Activated T-helper 1 cell treated with anti-CD3 and anti-CD28 coated beads, Interleukin-12 subunit alpha, Interleukin-12 subunit beta, Interleukin-2, Interleukin-4 antibody, amounts not matched to agents 30 ng/mL and 10 ng/mL and 1 ng/mL, durations not matched to agents 14 hours and 24 hours and 36 hours (primary cell): ENCODE measurements at places on chromosomes 13 and 19.

DNA sequence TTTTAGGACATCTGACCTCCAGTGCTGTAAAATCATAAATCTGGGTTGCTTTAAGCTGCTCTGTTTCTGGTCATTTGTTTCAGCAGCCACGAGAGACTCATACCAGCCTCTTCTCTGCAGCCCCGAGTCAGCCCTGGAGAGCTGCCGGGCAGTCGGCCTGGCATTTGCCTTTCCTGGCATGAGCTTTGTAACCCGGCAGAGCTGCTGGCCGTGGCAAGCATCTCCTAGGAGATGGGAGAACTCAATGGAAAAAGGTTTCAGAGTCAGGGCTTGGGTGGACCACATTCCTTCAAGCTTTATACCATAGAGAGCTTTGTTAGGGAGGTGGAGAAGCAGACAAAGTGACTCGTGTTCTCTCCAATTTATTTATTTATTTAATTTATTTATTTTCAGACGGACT, 21.6 kb upstream of the CCL25 start:
- DNase-seq: no peak

DNA sequence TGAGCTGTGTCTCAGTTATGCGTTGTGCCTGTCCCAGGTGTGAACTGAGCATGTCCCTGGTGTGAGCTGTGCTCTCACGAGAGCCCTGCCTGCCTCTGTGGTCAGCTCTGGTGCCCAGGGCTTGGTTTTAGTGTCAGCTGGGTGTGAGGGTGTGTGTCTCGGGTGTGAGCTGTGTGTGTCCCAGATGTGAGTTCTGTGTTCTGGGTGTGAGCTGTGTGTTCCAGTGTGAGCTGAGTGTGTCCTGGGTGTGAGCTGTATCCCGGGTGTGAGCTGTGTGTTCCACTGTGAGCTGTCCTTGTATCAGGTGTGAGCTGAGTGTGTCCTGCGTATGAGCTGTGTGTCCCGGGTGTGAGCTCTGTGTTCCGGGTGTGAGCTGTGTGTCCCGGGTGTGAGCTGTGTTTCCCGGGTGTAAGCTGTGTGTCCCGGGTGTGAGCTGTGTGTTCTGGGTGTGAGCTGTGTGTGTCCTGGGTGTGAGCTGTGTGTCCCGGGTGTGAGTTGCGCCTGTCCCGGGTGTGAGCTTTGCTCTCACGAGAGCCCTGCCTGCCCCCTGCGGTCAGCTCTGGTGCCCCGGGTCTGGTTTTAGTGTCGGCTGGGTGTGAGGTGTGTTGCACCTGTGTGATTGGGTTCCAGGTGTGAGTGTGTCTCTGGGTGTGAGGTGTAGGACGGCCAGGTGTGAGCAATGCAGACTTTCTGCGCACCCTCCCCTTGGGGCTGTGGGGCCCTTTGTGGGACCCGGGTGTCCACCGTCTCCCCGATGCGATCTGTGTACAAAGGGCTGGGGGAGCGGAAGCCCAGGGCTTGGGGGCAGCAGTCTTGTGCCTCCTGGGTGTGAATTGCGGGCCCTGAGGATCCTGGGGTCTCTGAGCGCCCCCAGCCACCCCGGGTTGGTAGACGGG, 7.1 kb upstream of the PEAK3 start:
- DNase-seq: no peak

GRCh38 chr13:112978561-112979405, 9.8 kb downstream of the MCF2L start:
- no peak for DNase-seq

DNA sequence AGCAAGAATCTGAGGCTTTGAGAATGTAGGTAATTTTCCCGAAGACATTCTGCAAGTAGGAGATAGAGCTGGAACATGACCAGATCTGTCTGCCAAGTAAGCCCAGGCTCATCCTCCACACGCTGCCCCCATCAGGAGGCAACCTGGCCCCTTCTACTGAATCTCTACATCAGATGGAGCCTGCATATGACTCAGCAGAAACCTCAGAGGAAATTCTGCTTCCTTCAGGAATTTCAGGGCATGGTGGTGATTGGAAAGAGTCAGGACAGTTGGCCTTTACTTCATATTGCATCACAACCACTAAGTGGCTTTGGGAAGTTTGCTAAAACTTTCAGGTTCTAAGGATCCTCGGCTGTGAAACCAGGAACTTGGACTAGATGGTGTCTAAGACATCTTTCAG, 85.2 kb downstream of the LRRC63 start:
- no peak for DNase-seq

DNA sequence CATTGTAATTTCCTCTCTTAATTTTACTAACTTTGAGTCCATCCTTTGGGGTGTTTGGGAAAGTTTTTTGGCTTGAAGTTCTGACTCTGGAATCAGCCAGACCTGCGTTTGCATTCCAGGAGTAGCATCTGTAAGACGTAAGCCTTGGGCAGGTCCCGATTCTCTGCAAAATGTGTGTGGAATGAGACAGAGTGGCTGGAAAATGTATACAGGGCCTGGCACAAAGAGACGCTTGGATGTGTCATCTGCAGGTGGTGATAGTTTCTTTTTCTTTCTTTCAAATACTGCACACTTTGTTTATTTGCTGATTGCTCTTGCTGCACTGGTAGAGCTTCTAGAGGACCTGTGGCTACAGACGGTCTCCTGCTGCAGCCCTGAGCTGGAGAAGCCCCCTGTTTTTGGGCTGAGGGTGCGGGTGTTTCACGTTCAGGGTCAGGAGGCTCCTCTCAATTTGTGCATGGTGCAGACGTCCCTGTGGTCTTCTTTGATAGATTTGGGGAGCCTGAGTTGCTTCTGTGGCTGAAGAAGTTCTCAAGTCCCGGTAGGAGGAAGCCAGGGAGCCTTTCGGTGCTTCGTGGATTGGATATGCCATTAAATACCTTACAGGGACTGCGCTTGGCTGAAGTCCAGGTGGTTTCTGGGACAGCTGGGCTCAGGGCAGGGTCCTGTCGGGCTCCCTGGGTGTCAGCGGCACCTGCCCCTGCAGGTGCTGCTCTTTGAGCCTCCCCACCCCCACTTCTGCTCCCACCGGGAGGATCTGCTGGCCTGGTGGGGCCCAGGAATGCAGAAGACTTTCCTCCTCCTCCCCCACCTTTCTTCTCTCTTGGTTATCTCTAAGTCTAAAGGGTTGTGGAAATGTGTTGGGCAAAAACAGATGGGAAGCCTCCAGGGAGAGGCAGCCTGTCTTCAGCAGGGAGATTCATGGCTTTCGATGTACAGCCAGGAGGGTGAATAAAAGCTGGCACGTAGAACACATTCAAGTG, 44.0 kb upstream of the GAS6 start:
- DNase-seq: no peak

- DNase-seq: peak; percentile 37
These were observed 1.3 kb downstream of the ICAM5 start for GRCh38 chr19:10290876-10291553.

- no peak for DNase-seq
These were observed 186.8 kb upstream of the TSC22D1 start for GRCh38 chr13:44762911-44763310.

DNA sequence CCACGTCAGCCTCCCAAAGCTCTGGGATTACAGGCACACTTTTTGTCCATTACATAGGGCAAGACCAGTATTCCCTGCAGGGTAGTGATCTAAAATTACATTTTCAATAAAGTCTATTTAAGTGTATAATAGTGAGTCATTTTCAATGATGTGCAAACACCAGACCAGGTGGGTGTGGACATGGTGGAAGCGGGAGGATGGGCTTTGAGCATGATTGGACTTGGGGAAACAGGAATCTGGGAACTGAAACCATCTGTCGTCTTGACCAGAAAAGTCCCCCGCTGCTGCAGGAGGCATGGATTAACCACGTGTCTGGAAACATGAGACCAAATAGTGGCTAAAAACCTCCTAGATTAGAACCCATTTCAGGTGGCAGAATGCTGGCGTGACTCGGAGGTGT, 4.9 kb downstream of the FXYD3 start:
- no peak for DNase-seq

- DNase-seq: no peak
These were observed 383.1 kb downstream of the DLEU7 start for GRCh38 chr13:50460358-50460757.

GRCh38 chr13:111590796-111591195, 270.4 kb downstream of the TEX29 start:
- no peak for DNase-seq

GRCh38 chr13:44271031-44271455, 102.6 kb upstream of the SERP2 start:
- no peak for DNase-seq

- no peak for DNase-seq
These were observed 543.1 kb upstream of the SLITRK5 start for GRCh38 chr13:87128036-87128435.

GRCh38 chr13:44160591-44161191, 212.9 kb upstream of the SERP2 start:
- DNase-seq: no peak

GRCh38 chr19:49020342-49020741, 3.5 kb upstream of the LHB start:
- no peak for DNase-seq

- no peak for DNase-seq
These were observed 9.1 kb upstream of the SERTAD3 start for GRCh38 chr19:40453151-40453735.

GRCh38 chr19:2351591-2351990, 8.5 kb upstream of the TMPRSS9 start:
- DNase-seq: no peak

- DNase-seq: no peak
These were observed 18.7 kb upstream of the AURKC start for GRCh38 chr19:57212109-57212508.

DNA sequence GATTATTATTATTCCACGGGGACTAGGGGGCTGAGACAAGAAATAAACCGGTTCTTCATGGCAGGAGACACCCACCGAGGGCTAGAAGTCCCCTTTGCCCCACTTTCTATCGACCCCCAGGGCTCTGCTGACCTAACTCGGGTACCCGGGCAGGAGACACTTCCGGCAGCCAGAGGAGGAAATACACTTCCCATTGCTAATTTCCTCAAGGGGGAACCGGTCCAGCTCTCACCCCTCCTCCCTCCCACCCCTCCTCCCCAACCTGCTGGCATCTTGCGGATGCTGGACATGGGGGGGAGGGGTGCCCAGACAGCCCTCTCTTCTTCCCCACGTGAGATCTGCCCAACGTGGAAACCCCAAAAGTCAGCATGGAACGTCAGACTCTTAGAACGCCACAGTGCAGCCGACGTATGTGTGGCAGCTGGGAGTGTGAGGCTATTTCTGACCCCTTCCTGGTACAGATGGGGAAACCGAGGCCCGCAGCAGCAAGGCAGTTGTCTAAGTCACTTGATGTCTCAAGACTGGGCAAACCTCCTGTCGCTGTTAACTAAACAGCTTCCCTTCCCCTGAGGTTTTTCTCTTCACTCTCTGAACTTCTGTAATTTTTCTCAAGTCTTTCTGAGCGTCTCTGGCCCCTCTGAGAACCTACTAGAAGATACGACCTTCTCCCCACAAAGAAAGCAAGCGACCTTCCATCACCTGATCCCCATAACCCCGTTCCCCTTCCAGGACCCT, 3.6 kb downstream of the GPR4 start:
- no peak for DNase-seq

GRCh38 chr13:29547153-29547552, 48.3 kb downstream of the SLC7A1 start:
- DNase-seq: no peak

- DNase-seq: no peak
These were observed 237.6 kb upstream of the MAB21L1 start for GRCh38 chr13:35714121-35714520.

GRCh38 chr13:50889317-50889716, 20.3 kb upstream of the RNASEH2B start:
- DNase-seq: no peak

DNA sequence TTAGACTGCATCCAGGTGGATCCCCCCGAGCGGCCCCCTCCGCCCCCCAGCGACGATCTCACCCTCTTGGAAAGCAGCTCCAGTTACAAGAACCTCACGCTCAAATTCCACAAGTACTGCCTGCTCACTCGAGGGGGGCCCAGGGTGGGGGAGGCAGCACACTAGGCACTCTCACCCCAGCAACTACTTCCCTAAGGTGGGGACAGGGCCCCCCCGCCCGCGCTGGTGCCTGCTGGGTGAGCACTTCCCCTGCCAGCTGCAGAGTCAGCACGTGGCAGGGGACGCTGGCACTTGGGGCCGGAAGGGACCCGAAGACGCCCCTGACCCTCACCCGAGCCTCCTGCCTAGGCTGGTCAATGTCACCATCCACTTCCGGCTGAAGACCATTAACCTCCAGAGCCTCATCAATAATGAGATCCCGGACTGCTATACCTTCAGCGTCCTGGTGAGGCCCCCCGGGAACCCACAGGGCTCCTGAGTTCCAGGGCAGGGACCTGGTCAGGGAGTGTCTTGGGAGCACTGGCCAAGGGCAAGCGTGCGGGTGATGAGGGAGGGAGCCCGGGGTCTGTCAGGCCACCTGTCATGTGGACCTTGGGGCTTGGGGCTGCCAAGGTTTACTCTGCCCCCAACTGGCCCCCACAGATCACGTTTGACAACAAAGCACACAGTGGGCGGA, 5.2 kb downstream of the MCOLN1 start:
- no peak for DNase-seq

DNA sequence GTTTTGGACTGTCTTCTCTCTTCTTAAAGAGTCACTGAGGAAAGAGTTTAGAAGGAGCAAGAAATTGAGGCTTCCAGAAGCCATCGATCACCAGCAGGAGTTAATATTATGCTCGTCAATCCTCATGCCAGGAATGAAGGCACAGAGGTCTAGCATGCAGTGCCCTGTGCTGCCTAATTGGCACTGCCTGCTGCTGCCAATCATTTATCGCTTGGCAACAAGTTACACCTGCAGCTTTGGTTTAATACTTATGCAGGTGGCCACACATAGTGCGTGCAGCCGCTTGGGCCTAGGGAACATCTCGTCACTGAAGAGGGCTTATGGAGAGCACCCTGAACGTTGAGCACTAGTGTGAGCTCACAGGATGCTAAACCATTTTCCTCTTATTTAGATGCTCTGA, 2.7 kb upstream of the SOX1 start:
- no peak for DNase-seq

GRCh38 chr19:45526143-45526542, 18.9 kb downstream of the VASP start:
- no peak for DNase-seq

- no peak for DNase-seq
These were observed 1747.9 kb upstream of the SPRY2 start for GRCh38 chr13:82088781-82089180.

DNA sequence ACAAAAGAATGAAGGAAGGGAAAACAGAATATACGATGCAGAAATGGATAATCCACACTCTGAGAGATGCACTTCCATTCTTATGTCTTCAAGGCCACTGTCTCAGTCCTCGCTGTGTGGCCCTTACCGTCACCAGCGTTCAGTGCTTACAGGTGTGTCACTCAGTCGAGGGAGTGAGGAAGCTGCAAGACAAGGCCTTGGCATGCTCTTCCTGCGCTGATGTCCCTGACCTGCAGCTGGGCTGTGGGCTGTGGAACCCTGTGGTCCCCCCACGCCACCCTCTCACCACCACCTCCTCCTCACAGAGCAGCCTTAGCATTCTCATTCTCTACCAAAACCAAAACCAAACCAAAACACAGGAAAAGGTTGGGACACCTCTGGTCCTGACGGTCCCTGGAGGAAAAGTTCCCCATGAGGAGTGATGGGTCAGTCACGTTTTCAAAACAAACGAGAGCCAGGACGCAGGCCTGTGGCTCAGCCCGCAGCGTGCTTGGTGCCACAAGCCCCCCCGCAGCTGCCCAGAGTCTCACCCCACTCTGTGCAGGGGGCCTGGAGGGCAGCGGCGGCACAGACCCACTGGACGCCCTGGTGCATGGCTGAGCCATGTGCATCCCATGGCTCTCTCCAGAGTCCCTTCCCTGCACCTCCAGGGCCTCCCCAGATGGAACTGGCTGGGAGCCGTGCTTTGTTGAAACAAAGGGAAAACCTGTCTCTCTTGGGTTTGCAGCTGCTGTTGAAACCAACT, 48.2 kb upstream of the GPR183 start:
- DNase-seq: no peak
